ENCODE measurements at places on chromosomes 5 and 9.

DNA sequence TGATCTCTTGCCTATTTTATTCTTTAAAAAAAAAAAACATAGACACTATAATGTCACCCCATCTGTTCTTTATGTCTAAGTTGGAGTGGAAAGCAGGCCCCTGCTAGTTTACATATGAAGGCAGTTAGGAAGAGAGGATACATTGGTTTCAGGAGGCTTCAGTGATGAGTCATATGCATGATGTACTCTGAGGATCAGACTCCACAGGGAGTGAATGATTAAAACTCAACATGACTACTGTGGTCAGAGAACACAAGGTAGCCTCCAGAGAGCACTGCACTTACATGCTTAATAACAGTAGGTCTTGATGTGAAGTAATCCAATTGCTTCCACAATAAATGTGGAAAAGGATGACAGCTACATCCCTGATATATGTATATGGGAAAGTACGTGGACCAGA, 22.7 kb upstream of the FSTL4 start:
- no peak for DNase-seq

DNA sequence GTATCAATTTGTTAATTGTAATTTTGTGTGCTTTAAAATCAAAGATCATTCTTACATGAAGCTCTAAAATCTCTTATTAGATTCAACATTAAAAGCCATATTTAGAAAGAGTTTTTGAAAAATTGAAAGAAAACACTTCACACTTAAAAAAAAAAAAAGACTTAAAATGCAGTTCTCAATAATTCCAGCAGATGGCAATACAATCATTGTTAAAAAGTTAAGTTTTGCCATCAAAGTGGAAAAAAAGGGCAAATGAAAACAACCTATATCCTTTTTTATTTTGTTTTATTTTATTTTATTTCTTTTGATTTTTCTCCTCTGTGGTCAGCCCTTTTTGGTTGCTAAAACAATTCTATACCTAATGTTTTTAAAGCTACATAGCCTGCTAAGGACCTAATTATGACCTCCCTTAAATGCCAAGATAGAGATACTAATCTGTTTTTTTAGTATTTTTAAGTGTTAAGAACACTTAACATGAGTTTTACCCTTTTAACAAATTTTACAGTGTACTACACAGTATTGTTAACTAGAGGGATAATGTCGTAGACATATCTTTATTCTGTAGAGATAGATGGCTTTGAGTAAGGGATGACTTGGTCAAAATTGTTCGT, 154.2 kb upstream of the DAB2 start:
- DNase-seq, result no peak

GRCh38 chr5:126099077-126099476, 324.1 kb upstream of the GRAMD2B start:
- DNase-seq, result no peak

- DNase-seq, result no peak
Measured at GRCh38 chr9:69444021-69444420, 119.0 kb downstream of the ENTREP1 start.

GRCh38 chr5:30524428-30524827, 669.1 kb upstream of the CDH6 start:
- DNase-seq, result no peak

- no peak for DNase-seq
Measured at GRCh38 chr9:99162759-99163364, 57.9 kb downstream of the TGFBR1 start.

GRCh38 chr9:89493671-89494070, 4.2 kb downstream of the SEMA4D start:
- no peak for DNase-seq

Data from activated naive CD4-positive, alpha-beta T cell treated with anti-CD3 and anti-CD28 coated beads for 36 hours (primary cell).